Renal pelvis (tissue), 12 donors: ENCODE measurements at places on chromosomes 3 and 15. TPM values are rescaled to one million over a fixed set of nuclear protein-coding genes. Genes with fewer than 3 reads are reported as not detected.

- no peak for DNase-seq
Measured at GRCh38 chr3:108918866-108919265, 34.8 kb downstream of the GUCA1C start.

The PRR23A gene
- polyA plus RNA-seq, result not detected

The PRC1 gene
- 77.9 TPM for polyA plus RNA-seq

DNA sequence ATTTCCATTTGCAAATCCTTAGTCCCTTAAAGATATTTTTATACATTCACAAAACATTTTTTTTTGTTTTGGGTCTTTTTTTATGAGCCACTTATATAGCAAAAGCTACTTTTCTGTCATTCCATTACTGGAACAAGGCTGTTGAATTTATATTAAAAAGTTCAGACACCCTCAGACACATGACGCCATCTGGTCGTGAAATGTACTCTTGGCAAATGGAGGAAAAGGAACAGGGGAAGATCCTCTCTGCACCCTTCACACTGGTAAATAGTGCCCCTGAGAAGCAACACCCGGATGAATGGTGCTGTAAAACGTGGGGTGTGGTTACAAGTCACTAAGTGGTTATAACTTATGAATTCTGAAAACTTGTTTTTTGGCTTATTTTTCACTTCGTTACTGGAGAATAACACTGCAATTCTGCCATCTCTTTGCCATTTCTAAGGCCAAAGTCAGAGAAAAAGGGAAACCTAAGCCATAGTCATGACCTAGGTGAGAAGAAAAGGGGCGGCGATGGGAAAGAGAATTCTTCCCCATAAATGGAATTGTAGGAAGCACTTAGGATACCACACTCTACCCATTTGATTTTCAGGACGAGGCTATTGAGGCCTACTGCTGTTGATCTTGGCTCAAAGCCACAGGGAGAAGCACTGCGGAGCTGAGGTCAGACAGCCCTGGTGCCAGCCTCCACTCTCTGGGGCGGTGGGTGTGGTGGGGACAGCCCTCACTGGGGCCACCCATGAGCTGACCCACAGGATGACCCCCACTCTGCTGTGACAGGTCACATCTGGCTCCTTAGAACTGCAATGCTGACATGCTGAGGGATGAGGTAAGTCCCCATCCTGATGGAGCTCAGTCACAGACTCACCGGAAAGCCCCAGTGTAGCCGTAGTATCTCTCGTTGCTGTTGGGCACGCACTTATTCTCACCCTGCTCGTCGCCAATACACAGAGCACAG, 21.9 kb downstream of the LTF start:
- no peak for DNase-seq
